SIG-M5 (cell line): ENCODE measurements at places on chromosomes 12 and 14.

- no peak for DNase-seq
Observed at GRCh38 chr12:65648461-65648860, 175.8 kb upstream of the HMGA2 start.

DNA sequence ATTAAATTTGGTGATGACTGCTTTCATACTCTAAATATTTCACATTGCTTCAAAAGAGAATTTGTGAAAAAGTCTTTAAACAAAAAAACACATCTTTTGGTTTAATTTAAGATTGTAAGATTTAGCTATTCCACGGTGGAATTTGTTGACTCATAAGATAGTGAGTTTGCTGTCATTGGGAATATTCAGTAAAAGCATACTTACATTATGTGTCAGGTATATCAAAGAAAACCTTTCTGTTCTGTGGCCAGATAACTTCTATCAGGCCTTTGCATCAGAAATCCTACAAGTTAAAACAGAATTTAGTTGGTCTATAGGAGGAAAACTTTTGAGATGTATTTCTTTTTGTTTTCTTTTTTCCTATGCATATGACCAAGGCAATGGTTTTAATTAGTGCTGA, 148.8 kb upstream of the E2F7 start:
- DNase-seq, result no peak

DNA sequence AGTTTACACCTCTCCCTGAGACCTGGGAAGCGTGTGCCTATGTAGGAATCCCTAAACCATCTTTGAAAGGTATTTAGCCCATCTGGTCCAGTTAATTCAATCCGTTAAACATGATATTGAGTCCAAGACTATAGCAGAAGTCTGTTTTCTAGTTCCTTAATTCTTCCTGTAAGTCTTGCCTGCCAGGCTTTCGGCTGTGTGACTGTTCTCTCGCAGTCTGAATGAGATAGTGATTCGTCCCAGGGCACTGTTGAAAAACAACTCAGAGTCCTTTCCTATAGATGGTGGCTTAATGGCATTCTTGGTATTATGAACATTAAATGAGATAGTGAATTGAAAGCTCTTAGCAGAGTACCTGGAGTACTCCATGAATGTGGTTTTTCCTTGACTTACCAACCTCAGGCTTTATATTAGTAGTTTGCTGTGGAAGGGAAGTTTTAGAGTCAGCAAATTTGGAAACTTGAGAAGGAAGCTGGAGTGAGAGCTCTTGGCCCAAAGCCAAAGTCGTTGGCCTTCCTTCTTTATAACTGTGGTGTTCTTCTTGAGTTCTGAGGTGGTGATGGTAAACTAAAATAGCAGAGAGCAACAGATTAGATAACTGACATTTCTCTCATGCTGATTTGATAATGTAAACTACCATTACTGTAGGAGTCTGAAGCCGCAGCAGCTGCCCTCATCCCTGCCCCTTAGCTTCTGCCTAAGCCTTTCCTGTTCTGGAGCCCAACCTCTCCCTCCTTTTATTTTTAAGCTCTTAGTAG, 76.5 kb downstream of the TGFB3 start:
- no peak for DNase-seq

- no peak for DNase-seq
Observed at GRCh38 chr12:49776858-49777257, 35.5 kb downstream of the TMBIM6 start.

DNA sequence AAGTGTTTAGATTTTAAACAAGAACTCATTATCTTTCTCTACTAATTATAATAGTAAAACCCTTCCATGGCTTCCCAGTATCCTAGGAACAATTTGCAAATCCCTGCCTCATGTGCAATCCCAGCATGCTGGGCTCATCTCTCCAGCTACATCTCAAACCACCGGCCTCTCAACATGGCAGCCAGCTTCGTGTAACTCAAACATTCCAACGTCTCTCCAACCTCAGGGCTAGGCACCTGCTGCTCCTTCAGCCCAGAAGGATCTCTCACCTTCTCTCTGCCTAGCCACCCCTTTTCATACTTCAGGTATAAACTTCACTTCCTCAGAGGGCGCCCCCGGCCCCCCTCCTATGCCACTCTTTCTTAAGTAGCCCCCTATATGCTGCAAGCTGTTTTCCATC, 7.2 kb downstream of the SART3 start:
- no peak for DNase-seq

GRCh38 chr12:82608706-82609105, 78.0 kb upstream of the TMTC2 start:
- no peak for DNase-seq

DNA sequence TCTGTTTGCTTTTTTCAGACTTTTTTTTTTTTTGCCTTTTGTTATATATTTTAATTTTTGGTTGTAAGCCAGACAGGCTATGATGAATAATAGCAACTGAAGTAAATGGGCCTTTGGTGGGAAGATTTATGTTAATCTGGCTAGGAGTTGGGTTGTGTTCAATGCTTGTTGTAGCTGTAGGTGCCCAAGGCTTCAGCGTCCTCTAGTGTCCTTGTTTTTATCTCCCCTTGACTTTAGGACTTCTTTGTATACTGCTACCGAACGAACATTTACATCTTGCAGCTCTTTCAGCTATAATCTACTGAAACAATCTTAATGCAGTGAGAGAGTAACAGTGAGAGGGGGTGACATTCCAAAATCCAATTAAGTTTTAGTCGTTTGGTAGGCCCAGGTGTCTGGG, 848.4 kb upstream of the FBXO33 start:
- no peak for DNase-seq

DNA sequence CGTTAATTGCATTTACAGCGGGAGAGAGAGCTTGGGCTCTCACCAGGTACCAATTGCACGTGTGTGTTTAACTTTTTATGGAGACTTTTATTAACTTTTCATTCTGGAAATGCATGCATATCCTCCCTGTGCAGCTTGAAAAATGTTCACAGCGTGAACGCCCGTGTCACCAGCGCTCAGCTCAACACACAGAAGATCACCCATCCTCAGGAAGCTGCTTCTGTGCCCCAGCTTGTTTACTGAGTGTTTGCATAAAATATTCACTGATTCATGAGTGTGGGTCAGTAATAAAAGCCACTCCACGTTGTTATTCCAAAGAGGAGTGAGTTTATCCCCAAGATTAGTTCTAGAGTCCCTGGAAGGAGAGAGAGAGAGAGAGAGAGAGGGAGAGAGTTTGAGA, 75.5 kb upstream of the FZD10 start:
- no peak for DNase-seq

- DNase-seq, result peak; percentile 93
Observed at GRCh38 chr12:94244165-94245133, 96.1 kb downstream of the PLXNC1 start.

DNA sequence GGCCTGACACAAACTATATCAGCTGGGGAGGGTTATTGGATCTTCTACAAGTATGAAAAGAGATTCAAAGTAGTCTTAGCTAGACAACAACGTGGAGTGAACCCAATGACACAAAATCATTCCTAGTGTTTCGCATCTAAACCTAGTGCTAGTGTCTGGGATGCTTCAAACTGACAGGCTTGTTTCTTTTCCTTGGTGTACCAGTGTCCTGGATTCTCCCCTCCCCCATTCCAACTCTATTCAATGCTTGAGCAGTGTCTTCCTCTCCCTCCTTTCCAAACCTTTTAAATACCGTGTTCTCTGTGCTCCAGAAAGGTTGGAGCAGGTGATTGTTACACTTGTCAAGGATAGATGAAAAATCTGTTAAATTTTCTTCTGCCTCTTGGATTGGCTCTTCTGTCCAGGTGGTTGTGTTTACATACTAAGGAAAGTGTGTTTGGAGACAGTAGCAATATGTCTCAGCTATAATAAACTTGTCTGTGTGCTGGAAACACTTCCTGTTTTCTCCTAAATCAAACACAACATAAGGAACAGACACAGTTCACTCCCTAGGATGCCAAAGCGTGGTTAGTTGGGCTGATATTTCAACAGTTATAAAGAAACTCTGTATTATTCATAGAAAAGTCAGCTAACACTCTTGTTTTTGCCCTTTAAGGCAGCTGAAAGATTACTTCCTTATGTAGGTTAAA, 14.4 kb upstream of the GUCY2C start:
- DNase-seq, result no peak

DNA sequence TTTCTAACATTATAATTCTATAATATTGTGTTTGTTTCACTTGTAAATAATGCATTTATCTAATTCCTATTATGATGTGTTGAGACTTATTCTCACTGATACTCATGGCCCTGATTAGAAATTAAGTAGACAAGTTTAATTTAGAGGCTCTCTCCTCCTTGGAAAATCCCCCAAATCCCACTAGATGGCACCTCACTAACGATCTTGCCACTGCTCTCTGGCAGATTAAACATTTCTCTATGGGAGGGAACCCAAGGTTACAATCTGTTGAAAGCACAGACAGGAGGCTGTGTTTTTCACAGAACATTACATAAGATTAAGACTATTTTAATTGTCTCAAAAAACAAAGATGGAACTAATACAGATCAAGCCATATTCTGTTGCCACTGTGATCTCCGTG, 318.7 kb downstream of the LRFN5 start:
- no peak for DNase-seq

DNA sequence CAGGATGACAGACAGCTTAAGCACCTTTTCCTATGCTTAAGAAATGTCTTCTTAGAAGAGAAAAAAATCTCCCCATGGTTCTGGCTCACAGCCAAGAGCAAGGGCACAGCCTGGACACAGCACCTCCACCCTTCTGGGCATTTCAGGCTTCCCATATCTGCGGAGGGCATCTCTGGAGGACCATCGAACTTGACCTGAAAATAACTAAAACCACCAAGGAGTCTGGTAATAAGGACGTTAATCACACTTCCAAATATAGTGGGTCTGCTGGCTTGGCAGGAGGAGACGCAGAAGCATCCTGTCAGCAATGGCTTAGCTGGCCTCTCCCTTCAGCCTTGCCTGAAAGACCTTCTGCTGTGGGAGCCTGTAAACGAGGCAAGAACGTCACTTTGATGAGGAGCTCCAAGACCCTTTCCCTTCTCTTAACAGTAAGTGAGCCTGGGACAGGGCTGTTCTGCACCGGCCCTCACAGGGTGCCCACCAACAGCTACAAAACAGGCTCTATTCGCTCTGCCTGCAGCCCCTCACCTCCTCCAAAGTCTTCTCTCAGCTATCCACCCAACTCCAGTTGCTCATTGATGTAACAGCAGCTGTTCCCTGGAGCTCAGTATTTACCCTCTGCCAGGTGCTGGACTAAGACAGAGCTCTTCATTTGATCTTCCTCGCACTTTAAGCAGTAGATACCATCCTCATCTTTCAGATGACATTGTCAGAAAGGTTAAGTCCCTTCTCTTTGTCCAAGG, 13.2 kb downstream of the SETD3 start:
- no peak for DNase-seq

GRCh38 chr14:46250113-46250703, 401.4 kb downstream of the RPL10L start:
- no peak for DNase-seq

DNA sequence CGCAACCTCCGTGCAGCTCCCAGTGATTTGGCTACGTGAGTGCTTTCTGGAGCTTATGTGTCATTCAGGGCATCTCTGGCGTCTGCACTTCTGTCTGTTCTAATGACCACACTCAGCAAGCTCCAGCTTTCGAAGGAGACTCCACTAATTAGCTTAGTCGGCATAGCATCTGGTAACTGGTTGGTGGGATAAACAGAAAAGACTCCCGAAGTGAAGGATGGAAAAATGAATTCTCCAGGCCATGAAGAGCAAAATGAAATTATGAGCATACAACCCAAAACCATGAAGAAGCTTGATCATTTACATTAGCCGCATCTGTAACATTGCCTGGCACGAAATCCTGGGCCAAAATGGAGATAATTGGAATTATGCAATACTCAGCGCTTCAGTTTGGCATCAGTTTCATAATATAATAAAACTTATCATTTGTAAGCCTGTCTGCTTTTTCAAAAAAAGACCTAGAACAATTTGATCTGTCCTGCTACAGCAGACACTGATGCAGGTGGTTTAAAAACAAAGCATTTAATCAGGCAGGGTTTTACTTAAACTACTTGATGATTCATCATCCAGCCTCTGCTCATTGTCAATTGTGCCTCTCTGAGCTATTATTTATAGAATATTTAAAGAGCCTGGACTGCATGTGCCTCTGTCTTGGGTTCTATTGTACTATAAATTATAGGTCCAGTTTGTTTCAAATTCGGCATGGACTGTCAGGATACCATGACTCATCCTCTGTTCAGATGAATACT, 87.4 kb downstream of the SYT1 start:
- no peak for DNase-seq

GRCh38 chr12:31000751-31001150, 72.9 kb upstream of the DDX11 start:
- no peak for DNase-seq

DNA sequence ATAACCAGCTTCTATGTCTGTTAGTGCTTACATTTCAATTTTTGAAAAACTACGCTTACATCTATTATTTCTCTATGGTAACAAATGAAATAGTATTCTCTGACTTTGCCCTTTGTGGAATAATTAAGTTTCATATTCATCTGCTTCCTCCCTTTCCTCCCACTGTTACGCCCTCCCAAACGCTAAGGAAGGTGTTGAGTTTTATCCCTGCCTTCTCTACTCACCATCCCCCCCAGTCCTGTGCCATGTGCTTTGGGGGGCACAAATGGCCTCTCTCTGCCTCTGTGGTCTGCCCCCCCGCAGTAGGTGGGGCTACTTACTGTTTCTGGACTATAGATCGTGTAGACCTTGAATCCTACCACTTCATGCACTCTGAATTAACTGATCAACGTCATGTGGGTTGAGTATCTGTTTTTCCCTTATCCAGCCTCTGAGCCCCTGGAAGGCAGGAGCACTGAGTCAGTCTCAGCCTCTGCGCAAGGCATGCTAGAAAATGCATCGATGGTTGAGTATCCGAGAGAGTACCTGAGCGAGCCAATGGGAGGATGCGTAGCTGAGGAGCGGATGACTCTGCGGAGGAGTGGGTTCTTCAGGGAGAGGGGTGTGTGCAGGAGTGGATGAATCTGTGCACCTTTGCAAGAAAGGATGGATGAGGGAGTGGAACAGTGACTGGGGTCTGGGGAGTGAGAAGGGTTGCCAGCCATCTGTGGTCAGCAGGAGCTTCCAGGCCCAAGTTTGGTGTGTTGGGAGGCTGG, 114.5 kb upstream of the RTL1 start:
- DNase-seq, result no peak

GRCh38 chr14:68231898-68232297, 412.3 kb downstream of the RAD51B start:
- DNase-seq, result no peak

GRCh38 chr14:31977001-31977556, 100.0 kb upstream of the ARHGAP5 start:
- DNase-seq, result no peak

- DNase-seq, result no peak
Observed at GRCh38 chr12:52495389-52495788, 2.3 kb upstream of the KRT6A start.

GRCh38 chr14:104805326-104805678, 4.4 kb downstream of the ZBTB42 start:
- DNase-seq, result no peak

- no peak for DNase-seq
Observed at GRCh38 chr12:53481939-53482586, 17.2 kb downstream of the MAP3K12 start.

DNA sequence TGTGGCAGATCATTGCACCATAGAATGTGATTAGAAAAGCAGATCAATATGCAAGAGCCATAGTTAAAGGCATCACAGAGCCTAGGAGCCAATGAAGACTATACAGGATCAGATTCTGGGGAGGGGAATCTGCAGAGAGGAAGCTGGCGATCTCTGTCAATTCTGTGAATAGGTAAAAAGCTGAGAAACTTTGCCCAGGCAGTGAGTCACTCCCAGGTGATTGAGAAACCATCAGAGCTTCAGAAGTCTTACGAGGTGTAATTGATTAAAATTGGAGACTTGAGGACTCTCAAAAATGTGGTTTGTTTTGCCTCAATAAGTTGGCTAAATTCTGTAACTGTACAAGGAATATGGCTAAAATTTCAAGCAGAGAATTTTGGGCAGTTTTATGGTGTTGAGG, 41.7 kb upstream of the TSPAN11 start:
- no peak for DNase-seq
